GM13976 (cell line): ENCODE measurements at places on chromosomes 5 and 9.
A peak's percentile ranks its signal among the peaks of the same experiment; 100 is the strongest.

DNA sequence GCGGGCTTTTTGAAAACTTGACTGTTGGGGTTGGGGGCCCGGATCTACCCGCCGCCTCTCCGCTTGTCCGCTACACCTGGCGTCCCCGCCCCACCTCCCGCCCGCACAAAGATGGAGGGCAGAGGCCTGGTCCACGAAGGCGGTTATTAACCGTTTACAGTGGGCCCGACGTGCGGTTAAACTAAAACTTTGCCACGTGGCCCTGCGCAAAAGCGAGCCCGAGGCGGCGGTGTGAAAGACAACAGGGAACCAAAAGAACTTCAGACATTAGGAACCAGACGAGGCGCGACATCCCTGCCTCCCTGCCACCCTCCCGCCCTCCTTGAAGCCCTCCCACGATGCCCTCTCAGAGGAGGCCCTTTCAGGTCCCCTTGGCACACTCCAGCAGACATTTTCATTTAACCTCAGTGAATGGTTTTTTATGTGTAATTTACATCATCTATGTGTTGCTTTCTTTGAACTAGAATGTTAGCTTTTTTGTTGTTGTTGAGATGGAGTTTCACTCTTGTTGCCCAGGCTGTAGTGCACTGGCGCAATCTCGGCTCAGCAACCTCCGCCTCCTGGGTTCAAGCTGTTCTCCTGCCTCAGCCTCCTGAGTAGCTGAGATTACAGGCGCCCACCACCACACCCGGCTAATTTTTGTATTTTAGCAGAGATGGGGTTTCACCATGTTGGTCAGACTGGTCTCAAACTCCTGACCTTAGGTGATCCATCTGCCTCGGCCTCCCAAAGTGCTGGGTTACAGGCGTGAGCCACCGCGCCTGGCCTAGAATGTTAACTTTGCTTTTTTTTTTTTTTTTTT lies 999 bp upstream of the HNRNPA0 start:
- DNase-seq = no peak

GRCh38 chr9:95481000-95481399 lies 35.8 kb downstream of the PTCH1 start:
- DNase-seq = peak; percentile 41

GRCh38 chr9:135147474-135147805 lies 60.0 kb downstream of the OLFM1 start:
- DNase-seq = no peak

- no peak for DNase-seq
Measured at GRCh38 chr9:93198117-93198837, 14.3 kb downstream of the WNK2 start.

- no peak for DNase-seq
Measured at GRCh38 chr9:86965636-86966395, 18.5 kb upstream of the GAS1 start.

- peak; percentile 90 for DNase-seq
Measured at GRCh38 chr5:177362610-177363507, 5.1 kb downstream of the RGS14 start.

DNA sequence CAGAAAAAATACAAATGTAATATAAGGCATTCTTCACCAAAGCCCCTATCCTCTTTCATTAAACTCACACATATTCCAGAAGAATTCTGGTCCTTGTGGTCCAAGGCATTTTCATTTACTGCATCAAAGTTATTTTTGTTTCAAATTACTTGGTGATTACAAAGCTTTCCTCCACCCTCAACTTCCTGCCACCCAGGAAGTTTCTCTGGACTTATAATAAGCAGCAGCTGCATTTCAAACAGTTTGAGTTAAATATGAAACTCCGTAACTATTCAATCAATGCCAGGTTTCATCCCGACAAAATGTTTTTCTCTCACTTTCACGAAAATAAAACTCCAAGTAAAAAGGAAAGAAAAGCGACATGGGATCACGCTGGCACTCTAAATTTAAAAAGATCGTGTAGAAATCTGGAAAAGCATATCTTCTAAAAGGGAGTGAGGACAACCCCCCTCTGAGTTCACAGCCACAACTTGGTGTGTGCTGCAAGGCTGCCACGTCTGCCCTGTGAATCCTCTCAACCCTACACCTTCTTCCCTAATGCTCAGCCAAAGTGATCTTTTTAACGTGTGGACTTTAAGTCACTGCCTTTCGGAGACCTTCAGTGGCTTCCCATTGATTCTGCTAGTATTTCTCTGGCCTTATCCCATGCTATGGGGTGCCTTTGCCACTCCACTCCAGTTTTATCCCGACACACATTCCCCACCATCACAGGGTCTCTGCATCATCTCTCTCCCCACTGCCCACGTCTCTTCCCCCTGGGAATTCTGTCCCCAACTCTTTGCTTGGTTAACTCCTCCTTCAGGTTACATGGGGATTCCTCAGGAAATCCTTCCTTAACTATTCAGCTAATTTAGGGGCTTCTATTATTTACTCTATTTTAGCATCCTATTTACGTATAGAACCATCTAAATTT lies 91.1 kb upstream of the CER1 start:
- no peak for DNase-seq

- DNase-seq = no peak
Measured at GRCh38 chr5:169104937-169105494, 195.9 kb downstream of the SLIT3 start.

GRCh38 chr9:86287013-86287412 lies 4.7 kb upstream of the ISCA1 start:
- no peak for DNase-seq

DNA sequence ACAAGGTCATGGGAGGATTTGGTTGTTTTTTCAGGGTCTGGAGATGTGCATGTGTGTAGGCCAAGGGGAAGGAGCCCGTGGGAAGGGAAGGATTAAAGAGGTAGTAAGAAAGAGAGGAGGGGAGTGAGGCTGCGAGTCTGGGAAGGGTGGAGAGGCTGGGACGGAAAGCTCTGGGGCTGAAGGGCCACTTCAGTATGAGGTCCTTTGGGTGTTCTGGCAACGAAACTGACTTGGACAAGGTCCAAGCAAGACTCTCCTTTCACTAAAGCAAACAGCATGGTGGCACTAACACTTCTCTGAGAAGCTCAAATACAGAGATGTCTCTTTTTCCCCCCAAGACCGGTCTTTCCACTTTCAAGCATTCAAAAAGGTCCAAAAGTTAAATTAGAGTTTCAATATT lies 394.5 kb downstream of the ARHGEF28 start:
- DNase-seq = no peak

GRCh38 chr9:128940271-128940921 lies 7.0 kb downstream of the DOLK start:
- no peak for DNase-seq

DNA sequence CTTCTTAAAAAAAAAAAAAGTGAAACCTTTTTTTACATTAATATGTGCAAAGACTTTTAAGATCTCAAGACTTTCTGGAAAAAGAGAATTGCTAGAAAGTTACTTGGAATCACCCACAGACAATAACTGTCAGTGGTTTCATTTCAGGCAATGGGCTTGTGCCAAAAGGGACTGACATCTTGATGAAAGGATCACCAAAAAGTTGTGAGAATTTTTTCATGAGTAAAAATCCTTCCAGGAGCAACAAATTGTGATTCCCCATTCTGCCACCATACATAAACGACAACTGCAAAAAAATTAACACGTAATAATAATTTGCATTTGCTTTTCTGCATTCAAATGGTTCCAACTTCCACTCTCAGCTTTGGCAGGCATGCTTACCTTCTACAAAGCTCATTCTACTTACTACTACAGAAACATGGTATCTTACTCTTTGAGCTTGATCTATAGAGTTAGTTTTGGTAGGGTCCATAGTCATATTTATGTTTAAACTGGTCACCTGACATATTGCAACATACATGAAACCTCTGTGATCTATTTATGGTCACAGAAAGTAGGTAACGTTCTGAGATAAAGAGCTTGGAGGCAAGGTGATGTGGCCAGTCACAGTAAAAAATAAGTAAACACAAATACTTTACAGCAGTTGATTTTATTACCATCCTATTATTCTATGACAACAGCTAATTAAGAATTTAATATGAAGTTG lies 3.0 kb downstream of the NREP start:
- no peak for DNase-seq

- no peak for DNase-seq
Measured at GRCh38 chr5:175809531-175810121, 61.8 kb upstream of the CPLX2 start.

GRCh38 chr5:150605546-150605945 lies 34.9 kb upstream of the SYNPO start:
- no peak for DNase-seq

DNA sequence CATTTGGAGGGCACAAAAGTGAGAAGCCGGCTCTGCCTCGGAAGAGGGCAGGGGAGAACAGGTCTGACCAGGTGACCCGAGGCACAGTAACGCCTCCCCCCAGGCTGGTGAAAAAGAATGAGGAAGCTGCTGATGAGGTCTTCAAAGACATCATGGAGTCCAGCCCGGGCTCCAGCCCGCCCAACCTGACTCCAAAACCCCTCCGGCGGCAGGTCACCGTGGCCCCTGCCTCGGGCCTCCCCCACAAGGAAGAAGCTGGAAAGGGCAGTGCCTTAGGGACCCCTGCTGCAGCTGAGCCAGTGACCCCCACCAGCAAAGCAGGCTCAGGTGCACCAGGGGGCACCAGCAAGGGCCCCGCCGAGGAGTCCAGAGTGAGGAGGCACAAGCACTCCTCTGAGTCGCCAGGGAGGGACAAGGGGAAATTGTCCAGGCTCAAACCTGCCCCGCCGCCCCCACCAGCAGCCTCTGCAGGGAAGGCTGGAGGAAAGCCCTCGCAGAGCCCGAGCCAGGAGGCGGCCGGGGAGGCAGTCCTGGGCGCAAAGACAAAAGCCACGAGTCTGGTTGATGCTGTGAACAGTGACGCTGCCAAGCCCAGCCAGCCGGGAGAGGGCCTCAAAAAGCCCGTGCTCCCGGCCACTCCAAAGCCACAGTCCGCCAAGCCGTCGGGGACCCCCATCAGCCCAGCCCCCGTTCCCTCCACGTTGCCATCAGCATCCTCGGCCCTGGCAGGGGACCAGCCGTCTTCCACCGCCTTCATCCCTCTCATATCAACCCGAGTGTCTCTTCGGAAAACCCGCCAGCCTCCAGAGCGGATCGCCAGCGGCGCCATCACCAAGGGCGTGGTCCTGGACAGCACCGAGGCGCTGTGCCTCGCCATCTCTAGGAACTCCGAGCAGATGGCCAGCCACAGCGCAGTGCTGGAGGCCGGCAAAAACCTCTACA lies 11.8 kb downstream of the QRFP start:
- no peak for DNase-seq

- no peak for DNase-seq
Measured at GRCh38 chr9:81211741-81212140, 477.6 kb downstream of the TLE1 start.

DNA sequence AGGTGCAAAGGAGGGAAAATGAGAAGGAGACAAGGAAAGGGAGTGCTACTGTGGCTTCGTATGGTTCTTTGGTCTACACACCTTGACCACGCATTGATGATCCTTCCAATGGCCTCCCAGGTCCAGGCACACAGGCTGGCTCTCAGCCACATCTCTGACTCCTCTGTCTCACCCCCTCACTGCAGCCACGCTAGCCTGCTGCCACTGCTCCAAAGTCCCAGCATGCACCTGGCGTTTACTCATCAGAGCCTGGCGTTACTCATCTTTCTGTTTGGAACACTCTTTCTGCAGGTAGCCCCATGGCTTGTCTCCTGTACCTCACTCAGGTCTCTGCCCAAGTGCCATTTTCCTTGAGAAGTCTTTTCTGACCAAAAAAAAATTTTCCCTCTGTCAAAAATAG lies 195.5 kb downstream of the SNCAIP start:
- no peak for DNase-seq

- no peak for DNase-seq
Measured at GRCh38 chr5:83957188-83957587, 236.5 kb upstream of the HAPLN1 start.

- DNase-seq = no peak
Measured at GRCh38 chr5:110342683-110343082, 383.8 kb downstream of the TMEM232 start.
